ENCODE measurements at places on chromosomes 6 and 20.
A peak's percentile ranks its signal among the peaks of the same experiment; 100 is the strongest.

DNA sequence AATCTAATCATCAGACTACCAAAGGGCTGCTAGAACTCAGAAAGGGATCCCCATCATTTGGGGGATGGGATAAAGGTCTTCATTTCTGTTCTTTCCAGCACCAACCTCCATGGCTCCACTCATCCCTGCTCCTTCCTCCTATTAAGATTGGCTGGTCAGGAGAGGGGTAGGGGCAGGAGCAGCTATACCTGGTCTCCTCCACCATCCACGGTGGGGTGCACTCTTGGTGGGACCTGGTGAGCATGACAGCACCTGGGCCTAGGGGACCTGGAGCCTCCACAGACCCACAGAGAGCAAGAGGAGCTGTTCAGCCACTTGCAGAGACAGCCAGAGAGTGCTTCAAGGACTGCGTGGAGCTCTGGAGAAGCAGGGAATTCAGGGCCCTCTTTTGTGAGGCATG lies 6.1 kb upstream of the ULBP2 start:
- no peak for DNase-seq

GRCh38 chr6:13523826-13524622 lies 36.6 kb upstream of the GFOD1 start:
- no peak for DNase-seq

GRCh38 chr20:41927655-41928054 lies 309.5 kb upstream of the CHD6 start:
- DNase-seq = no peak

GRCh38 chr20:58751979-58752378 lies 59.4 kb downstream of the NPEPL1 start:
- DNase-seq = no peak

DNA sequence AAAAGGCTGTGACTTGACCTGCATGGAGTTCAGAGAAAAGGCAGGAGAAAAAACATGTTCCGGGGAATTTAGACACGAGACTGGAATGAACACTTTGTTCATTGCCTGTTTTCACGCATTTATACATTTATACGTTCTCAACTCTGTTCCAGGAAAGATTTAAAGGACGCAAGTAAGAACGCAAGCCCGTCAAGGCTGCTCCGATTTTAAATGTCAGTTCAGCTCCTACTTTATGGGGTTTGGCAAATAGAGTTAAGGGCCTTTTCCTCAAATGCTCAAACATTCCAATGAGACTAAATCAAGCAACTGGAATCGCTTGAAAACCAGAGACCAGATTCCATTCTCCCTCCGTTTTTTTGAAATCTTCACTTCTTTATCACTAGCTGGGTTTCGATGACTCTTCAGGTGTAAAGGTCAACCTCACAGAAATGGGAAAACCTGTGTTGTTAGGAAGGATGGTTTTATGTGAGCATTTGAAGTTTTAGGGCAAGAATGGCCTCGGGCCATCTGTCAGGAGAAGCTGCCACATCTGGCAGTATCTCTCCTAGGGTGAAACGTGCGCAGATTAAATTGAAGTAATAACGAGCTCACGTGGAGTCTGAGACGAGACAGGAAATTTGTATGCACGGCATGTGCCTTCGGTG lies 24.9 kb downstream of the TTLL2 start:
- no peak for DNase-seq

DNA sequence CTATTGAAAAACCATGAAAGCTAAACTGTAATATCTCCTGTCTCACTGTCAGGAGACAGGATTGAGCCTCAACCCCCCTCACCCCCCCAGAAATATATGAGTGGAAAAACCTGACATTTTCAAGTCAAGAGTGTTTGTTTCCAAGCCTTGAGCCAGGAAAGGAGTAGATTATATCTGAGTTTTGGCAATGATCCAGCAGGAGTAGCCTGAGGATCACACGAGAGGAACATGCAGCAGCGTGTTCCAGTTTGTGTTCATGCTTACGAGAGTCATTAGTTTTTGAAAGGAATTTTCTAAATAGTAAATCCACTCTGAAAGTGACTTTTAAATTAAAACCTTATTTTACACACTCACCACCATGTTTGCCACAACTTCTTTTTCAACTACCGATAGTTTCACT lies 15.8 kb downstream of the IL22RA2 start:
- peak; percentile 4 for DNase-seq

DNA sequence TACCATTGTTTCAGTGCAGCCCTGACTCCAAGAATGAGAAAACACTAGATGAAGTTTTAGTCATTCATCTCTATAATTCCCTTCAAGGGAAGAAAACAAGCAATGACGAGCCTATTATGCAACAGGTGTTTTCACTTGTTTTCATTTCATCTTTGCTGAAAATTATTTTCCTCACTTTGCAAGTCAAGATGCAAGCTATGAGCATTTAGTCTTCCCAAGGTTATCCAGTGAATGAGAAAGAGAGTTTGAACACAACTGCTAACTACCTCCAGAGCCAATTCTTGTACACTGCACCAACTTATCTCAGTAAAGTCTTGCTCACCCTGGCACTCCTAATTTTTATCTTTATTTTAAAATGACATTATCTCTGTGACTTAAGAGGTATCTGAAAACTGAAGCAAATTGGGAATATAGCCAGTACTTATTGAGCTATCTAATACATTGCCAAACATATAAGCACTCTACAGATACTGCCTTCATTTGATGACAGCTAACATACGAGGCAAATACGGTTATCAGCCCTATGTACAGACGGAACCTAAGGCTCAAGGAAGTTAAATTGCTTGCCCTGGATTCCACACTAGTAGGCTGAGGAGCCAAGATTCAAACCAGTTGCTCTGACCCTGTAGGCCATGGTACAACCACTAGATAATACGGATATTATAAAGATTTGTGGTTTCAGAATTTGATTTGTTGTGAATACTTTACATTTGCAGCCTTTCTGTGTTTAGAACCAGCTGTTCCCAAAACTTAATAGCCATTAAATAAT lies 36.8 kb downstream of the MOXD1 start:
- DNase-seq = no peak

DNA sequence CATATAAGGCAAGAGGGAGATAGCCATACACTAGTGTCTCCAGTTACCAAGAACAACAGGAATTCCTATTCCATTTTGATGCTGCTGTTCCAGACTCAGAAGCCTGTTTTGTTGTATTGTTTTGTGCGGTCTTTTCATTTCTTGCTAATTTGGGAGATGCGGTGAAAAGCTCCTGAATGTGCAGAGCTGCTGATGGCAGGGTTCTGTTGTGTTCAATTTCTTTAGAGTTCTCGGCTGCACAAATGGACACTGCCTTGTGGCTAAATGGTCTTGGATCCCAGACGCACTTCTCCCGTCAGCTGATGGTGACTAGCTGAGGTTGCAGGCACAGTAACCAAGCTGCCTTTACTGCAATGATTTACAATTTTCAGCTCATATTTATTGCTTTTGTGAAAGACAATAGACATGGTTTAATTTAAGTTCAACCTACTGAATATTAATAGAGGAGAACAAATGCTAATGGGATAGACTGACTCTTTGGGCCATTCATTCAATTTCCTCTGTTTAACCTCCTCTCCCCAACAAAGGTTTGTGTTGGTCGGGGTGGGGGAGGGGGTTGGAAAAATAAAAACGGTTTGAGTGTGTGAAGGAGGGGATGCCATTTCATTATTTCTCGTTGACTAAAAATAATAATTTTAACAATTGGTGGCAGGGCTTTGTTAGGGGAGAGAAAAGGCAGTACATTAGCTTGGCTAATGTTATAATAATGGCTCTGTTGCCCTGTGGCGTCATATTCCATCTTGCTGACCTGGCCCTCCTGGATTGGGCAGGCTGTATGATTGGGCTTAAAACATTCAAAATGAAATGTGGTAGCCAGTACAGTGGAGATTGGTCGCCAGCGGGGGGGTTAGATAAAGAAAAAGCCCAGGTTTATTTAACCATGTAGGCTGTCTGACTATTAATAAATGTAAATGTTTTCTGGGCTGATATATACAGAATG lies 159.5 kb downstream of the JARID2 start:
- no peak for DNase-seq

- DNase-seq = no peak
These were observed 138.9 kb downstream of the DTNBP1 start for GRCh38 chr6:15523679-15524630.

- no peak for DNase-seq
These were observed 117.3 kb downstream of the B3GAT2 start for GRCh38 chr6:70839286-70840266.

GRCh38 chr6:111588366-111588765 lies 17.3 kb downstream of the TRAF3IP2 start:
- DNase-seq = no peak

DNA sequence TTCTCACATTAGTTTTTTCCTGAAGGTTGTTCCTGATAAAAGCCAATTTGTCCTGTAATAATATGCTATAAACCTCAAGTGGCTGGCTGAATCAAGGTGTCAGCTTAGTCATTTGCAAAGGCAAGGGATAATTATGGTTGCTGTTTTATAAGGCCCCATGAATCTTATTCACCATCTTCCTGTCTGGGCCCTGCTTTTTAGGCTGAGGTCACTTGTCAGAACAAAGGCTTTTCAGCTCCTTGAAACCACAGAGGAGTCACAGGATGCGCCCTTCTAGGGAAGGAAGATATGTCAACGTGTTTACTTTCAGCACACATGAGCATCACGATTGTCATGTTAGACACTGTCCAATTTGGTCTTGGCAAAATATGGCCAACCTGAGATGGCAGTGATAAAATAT lies 64.8 kb upstream of the NAA20 start:
- DNase-seq = no peak

GRCh38 chr6:97186416-97186999 lies 96.5 kb downstream of the MMS22L start:
- peak; percentile 41 for DNase-seq

DNA sequence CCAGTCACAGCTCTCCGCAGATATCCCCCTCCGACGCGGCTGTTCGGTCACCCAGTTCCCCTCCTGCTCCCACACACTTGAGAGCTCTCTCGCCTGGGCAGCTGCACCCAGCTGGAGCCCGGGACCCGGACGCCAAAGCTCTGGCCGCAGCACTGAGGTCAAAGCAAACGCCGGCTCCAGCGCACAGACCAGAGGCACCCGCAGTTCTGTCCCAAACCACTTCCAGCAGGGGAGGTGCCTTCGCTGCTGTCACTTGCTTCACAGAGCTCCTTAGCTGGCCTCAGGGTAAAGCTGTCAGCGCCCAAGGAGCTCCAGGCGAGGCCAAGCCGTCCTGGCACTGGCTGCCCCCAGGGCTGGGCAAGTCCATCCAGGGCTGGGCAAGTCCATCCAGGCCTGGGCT lies 27.9 kb downstream of the SLC2A4RG start:
- DNase-seq = no peak

DNA sequence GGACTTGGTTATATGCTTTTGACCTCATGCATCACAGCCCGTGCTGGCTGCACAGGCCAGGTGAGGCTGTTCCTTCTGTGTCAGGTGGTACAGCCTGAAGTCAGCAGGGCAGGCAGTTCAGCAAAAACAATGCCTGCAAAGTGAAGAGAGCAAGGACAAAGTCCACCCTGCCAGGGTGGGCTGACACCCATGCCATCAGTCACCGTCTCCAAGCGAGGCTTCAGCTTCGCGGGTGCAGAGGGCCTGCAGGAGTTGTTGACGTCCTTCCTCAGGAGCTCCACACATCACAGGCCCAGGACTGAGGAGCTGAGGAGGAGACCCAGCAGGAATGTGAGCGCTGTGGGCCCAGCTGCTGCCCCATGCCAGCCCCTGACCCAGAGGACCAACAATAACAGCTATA lies 111.3 kb downstream of the SASH1 start:
- no peak for DNase-seq

DNA sequence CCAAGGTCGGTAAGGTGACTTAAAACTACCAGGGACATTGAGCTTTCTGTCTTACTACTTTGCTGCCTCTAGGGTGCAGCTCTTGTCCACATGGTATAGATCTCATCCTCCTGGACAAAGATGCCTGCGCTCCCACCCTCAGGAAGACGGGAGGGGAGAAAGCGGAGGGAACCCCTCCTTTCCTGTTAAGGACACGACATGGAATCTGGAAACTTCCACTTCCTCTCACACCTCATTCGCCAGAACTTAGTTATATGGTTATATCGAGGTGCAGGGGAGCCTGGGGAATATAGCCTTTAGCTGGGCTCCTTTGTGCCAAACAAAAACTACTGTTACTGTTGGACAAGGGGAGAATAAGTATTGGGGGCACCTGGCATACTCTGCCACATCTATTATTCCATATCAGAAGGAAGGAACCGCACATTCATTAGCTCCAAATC lies 224.3 kb upstream of the TSHZ2 start:
- DNase-seq = no peak

GRCh38 chr6:74671558-74672025 lies 534.3 kb downstream of the COL12A1 start:
- DNase-seq = no peak

DNA sequence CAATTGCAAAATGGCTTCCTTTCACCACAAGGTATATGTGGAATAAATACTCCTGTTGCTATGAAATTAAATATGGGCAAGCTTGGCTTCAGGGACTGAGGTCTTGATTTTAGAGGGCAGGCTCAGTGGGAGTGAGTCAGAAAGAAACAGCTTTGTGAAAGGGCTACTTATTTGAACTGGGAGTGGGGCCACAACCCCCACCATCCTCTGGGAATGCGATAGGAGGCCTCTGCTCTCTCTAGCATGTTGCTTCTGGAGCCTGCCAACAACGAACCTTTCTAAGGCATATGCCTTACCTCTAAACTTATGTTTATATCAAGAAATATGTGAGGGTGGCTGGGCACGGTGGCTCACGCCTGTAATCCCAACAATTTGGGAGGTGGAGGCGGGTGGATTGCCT lies 149.7 kb downstream of the LRRC1 start:
- DNase-seq = no peak

GRCh38 chr20:54305421-54305820 lies 97.5 kb downstream of the PFDN4 start:
- DNase-seq = peak; percentile 15

GRCh38 chr6:95866732-95867131 lies 149.0 kb upstream of the FUT9 start:
- no peak for DNase-seq

- no peak for DNase-seq
These were observed 179.5 kb downstream of the RFPL4B start for GRCh38 chr6:112526594-112526993.

DNA sequence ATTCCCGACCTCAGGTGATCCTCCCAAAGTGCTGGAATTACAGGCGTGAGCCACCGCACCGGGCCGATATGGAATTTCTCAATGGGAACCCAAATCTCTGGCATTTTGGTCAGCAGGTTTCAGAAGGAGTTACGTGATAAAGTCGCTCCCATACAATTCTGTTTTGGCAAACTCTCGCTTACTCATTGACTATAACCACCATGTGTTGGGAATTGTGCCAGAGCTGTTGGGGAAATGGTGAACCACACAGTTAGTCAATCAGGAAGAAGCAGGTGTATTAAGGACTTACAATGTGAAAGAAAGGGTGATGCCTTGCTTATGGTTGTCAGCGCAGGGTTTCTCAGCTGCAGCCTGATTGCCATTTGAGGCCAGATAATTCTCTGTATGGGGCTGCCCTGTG lies 410.5 kb downstream of the QKI start:
- DNase-seq = no peak

DNA sequence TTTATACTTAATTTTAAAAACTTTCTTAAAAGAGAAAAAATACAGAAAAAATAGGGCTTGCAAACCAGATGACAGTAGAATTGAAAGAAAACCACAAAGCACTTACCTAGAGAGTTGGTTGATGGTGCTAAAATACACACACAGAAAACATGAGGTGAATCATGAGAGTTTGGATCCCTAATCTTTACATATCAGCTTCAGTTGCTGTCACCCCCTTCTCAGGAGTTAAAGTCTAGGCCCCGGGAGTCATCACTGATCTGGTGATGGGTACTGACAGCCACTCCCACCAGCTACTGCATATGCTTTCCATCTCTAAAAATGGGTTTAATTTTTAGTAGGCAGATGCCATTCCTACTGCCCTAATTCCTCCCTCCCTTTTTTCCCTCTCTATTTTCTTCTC lies 16.7 kb downstream of the TSBP1 start:
- no peak for DNase-seq

- peak; percentile 18 for DNase-seq
These were observed 610.1 kb upstream of the ARID1B start for GRCh38 chr6:156167016-156167624.
